ENCODE measurements at places on chromosomes 6 and 20. TPM values are rescaled to one million over a fixed set of nuclear protein-coding genes. Genes with fewer than 3 reads are reported as not detected.

The AKAP12 gene
- 228 TPM for total RNA-seq

The PLA2G7 gene
- 1.9 TPM for total RNA-seq

The ANGPT4 gene
- 0.60 TPM for total RNA-seq

The DNMT3B gene
- 10.0 TPM for total RNA-seq

The CCN6 gene
- total RNA-seq: not detected

The SNAP25 gene
- total RNA-seq: 162 TPM

The SLC12A5 gene
- total RNA-seq: 31.2 TPM

The SNPH gene
- 9.7 TPM for total RNA-seq

The MAP1LC3A gene
- 43.0 TPM for total RNA-seq

The BANF2 gene
- not detected for total RNA-seq

The FAM184A gene
- 29.1 TPM for total RNA-seq

The BPIFB1 gene
- not detected for total RNA-seq

The VIP gene
- 0.77 TPM for total RNA-seq

The EEF1E1 gene
- total RNA-seq: 38.6 TPM

The PRR18 gene
- total RNA-seq: 0.22 TPM

Data from camera-type eye (tissue), 1 donor.